Right hindlimb (tissue), 1 donor: ENCODE measurements at places on chromosomes 6 and 20.

- DNase-seq: peak; percentile 44
Observed at GRCh38 chr6:138107078-138107751, at the start of gene PERP. PERP (minus strand) TSS chr6:138107419; CDS start chr6:138107340, 79 bp downstream.

GRCh38 chr6:97109444-97109843 is 173.6 kb downstream of the MMS22L start:
- no peak for DNase-seq

GRCh38 chr20:45303586-45304463 is 2.8 kb upstream of the RBPJL start:
- peak; percentile 52 for DNase-seq

- no peak for DNase-seq
Observed at GRCh38 chr6:170172825-170173256, 118.0 kb downstream of the DLL1 start.

GRCh38 chr6:1912731-1913130 is 303.0 kb downstream of the FOXC1 start:
- no peak for DNase-seq

DNA sequence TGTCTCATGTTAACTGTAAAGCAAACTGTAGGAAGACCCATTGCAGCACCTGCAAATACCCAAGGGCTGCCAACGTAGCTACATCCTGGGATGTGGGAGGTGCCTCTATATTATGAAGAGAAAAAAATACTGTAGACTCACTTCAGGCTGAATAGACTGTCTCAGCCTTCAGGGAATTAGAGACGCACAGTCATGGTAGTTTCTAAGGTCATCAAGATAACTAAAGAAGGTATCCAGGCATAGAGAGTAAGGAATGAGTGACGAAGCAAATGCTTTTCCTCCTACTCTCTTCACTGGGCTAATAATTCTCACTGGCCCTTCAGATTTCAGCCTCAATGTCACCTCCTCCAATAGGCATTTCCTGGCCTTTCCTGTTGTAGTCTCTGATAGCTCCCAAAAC is 121.6 kb upstream of the ECI2 start:
- no peak for DNase-seq

- peak; percentile 52 for DNase-seq
Observed at GRCh38 chr20:51966296-51966971, 164.1 kb upstream of the SALL4 start.

DNA sequence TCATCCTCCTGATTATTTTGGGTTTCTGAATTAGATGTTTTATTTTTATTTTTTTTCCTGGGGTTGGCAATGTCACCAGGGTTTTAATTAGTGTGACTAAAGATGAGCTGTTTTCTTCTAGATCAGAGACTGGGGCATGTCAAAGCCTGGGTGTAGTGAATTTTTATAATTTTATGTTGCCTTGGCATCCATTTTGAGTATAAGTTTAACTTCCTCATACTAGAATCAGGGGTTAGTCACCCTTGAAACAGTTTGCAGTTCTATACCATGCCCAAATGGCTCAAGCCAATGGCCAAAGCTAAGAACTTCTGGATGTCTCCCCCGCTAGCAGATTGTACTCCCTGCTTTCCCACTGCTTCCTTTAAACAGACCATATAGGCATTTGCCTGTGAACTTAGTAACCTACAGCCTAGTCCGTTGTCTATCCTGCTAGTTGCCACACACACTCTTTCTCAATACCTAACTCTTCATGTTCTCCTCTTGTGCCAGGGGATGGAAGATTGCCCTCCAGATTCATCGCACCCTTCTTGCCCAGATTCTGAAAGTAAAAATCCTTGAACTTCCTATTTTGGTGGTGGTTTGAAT is 54.5 kb downstream of the KIAA0408 start:
- no peak for DNase-seq

DNA sequence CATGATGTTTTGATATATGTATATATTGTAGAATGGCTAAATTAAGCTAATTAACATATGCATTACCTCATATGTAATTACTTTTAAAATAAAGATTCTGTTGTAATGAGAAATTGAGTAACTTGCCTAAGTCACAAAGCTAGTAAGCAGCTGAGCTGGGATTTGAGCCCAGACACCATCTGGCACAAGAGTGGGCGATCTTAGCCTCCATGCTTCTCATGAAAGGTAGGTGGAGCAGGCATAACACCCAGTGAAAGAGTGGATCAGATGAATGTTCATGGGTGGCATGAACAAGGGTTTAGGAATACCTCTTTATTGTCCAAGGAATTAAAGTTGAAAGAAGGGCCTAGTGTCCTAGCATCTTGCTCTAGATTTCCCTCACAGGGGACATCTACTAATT is 365.4 kb downstream of the TFAP2B start:
- DNase-seq: no peak

- DNase-seq: no peak
Observed at GRCh38 chr6:108608453-108609275, 47.9 kb downstream of the FOXO3 start.

- no peak for DNase-seq
Observed at GRCh38 chr6:96942676-96943075, 18.1 kb downstream of the KLHL32 start.

GRCh38 chr6:72350296-72350881 is 271.5 kb upstream of the KCNQ5 start:
- no peak for DNase-seq

GRCh38 chr6:44431118-44431725 is 43.7 kb downstream of the CDC5L start:
- DNase-seq: peak; percentile 66

DNA sequence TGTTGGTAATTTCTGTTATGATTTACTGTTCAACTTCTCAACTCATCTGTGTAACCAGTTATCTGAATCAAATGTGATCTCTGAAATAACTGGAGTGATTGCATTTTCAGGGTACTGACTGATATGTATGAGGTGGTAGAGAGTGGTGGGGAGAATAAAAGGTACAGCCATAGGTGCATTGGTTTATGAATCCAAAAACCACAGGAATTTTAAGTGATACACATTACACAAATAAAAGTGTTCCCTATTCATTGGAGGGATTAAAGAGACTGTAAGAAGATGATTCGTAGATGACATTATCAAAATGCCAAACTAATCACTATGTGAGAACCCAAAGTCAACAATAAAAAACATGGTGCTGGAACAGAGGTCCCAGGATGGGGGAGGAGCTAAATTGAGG is 158.7 kb upstream of the RSPO3 start:
- no peak for DNase-seq

- no peak for DNase-seq
Observed at GRCh38 chr6:156461647-156462046, 315.5 kb upstream of the ARID1B start.

DNA sequence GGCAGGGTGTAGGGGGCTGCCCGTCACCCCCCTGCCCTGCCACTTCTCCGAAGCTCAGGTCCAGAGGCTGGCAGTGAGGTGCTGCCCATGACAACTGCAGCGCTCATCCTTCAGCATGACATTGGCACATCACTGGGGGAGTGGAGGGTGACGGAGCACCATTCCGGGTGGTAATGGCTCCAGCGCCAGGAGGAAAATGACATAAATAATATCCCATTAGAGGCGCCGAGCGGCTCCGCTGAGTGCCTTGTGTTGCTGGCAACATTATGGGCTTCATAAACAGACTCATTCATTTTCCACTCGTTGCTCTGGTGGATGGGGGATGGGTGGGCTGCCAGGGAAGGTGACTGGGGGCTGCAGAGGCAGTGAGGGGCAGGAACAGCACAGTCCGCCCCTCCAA is 56.9 kb upstream of the CTNNBL1 start:
- DNase-seq: no peak

GRCh38 chr6:39865011-39865888 is 69.0 kb downstream of the MOCS1 start:
- DNase-seq: peak; percentile 38

GRCh38 chr20:58537831-58538230 is 22.6 kb upstream of the APCDD1L start:
- no peak for DNase-seq

DNA sequence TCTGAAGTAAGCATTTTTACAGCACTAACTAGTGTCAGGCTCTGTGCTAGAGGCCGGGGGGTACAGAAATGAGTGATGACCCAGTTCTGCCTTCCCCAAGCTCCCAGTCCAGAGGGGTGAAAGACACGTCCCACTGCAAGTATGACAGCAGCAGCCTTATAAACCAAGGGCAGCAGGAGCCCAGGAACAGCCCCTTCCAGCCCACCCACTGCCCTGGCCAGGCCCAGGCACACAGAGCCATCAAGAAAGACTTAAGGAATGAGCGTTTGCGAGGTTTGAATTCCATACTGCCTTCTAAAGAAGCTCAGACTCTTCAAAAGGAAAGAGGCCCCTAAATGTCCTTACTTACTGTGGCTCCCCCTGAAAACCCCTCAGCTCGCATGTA is 10.0 kb downstream of the TRERF1 start:
- DNase-seq: no peak

DNA sequence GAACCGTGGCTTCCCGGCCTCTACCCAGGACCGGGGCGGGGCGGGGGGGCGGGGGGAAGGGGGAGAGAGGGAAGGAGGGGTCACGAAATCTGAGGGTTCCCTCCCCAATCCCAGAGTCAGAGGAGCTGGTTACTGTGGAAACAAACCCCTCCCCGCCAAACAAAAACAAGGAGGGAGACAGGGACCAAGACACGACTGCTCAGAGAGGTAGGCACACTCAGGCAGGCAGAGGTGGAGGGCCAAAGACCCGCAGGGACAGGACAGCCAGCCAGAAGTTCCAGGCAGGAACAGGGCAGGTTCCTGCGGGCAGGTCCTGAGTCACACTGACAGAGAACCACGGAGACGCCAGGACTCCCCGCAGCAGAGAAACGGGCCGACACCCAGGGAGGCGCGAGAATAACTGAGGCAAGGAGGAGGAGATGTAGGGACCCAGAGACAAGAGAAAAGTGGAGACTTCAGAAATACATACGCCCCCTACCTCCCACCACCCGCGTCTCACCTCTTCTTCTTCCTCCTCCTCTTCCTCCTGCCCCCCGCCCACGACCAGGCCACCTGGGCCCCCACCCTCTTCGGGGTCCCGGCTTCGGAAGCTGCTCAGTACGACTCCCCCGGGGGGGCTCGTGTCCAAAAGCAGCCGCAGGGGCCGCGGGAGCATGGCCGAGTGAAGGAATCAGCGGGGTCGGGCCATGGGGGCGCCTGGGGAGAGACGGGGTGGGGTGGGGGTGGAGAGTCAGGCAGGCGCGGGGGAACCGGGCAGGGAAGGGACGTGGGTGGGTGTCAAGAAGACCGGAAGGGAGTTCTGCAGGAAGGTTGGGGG is 578 bp downstream of the RGL2 start:
- peak; percentile 91 for DNase-seq

- DNase-seq: no peak
Observed at GRCh38 chr6:34671367-34671766, 25.2 kb downstream of the ILRUN start.

DNA sequence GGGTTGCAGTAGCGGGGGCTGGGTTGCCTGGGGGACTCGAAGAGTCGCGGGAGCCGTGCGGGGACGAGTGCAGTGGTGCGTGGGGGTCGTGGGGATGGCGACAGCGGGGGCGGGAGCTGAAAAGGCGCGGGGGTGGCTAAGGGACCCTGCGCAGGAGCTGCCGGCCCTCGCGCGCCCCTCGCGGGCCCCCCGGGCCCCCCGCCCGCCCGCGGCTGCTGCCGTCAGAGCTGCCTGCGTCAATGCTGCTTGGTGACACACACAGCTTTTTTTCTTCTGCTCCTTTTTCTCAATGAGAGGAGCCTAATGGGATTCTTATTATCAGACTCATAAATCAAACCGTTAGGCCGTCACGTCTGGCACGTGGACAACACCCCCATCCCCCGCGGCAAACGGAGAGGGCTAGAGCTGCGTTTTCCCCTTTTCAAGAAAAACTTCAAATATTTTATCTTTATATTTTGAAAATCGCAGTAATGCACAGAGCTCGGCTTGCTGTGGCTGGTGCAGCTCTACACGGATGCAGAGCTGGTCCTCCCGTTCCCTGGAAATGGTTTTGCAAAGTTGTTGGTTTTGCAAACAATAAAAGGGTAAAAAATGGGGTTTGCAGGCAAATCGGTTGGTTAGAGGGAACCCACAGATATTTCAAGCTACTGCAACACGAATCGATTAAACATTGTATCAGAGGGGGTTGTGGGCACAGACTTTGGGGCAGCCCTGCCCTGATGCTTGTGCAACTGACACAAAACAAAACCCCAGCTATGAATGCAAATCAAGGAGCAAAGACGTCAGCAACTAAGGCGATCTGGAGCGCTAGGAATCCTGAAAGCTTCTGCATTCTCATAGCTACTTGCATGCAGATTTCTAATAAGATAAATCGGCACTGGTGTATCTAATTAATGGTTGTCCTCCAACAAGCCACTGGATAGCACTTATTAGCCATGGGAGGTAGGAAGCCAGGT is 161.4 kb downstream of the TBXT start:
- peak; percentile 91 for DNase-seq

DNA sequence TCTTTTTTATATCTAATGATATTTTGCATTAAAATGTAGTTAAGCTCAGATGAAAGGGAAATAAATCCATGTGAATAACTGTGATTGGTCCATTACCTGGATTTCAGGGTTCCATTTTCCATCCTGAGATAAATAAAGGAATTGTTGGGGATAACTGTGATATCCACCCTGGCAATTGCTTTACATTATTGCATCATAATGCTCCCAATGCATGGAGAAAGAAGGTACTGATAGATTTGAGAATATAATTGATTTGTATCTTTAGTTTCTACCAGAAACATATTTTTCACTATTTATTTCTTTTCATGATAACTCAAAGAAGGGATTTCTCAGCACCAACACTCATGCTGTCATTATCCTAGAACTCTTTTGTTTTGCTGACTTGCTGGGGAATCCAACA is 102.0 kb upstream of the KCNQ5 start:
- DNase-seq: no peak

DNA sequence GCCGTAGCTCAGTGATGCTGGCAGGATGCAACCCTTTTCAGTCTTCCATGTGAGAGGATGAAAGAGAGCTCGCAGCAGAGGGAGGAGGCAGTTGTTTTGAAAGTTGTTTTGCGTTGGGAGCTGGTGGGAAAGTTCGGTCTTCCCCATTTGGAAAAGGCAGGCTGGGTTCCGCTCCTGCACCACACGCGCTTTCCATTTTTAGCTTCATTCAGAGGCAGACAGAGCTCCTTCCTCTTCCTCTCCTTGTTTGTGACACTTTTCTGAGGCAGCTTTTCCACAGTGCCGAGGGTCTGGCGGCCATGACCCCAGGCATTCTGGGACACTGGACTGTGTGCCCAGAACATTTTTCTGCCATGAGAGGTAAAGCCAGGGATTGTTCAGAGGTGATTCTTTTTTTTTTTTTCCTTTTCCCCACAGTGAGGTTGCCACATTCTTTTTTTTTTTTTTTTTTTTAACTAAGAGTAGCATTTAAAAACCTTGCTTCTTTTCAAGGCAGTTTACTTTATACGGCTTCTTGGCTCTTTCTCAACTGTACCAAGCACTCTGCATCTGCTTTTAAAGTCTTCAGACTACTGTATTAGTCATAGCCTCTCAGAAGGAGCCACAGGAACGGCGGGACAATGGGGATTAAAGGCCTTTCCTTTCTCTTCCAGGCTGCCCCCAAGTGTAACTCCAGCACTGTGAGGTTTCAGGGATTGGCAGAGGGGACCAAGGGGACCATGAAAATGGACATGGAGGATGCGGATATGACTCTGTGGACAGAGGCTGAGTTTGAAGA is 1.6 kb downstream of the PRDM1 start:
- DNase-seq: no peak
